Ovary (tissue), 10 donors: ENCODE measurements at places on chromosomes 2 and 18. TPM values are rescaled to one million over a fixed set of nuclear protein-coding genes. Genes with fewer than 3 reads are reported as not detected.

PTPRM gene
- total RNA-seq: 56.9 TPM

CAB39 gene
- 44.9 TPM for total RNA-seq

KCNE4 gene
- total RNA-seq: 13.4 TPM

R3HDM1 gene
- 12.0 TPM for total RNA-seq

FEV gene
- not detected for total RNA-seq
